BE2C (cell line): ENCODE measurements at places on chromosomes 7 and 10.

- no peak for DNase-seq
Observed at GRCh38 chr7:121473645-121474300, 77.7 kb upstream of the FAM3C start.

DNA sequence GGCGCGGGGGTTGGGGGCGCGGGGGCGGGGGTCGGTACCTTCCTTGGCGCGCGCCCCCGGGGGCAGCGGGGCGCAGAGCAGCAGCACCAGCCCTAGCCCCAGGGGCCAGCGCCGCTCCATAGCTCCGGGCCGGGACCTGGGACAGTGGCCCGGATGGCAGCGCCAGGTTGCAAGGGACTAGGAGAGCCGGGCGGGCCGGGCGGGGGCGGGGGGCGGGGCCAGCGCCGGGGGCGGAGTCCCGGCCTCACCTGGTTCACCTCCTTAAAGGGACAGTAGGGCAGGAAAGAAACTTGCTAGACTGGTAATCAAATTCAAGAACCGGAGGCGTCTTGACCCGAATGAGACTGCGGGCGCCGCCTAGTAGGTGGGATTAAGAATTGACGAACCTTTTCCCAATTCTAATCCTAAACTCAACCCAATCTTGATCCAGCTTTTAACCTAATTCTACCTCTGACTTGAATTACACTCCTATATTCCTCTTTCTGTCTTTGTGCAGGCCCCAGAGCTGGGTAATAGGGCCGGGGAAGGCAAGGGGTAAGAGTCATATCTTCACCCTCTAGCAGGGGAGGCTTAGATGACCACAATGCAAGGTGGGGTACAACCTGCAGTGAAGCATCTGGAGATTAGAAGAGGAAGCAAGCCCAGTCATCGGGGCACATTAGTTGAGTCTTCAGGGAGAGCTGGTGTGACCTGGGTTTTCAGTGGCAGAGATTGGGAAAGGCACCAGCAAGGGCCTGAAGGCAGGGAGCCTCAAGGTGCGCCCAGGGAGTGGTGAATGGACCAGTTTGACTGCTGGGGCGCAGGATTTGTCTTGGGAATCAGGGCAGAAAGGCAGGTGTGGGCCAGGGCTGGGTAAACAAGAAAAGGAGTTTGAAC is at the start of gene EPHA1:
EPHA1 (minus strand) TSS at position 171 of the 876 bp plus-strand sequence; CDS start at position 120, 51 bp downstream.
- no peak for DNase-seq

DNA sequence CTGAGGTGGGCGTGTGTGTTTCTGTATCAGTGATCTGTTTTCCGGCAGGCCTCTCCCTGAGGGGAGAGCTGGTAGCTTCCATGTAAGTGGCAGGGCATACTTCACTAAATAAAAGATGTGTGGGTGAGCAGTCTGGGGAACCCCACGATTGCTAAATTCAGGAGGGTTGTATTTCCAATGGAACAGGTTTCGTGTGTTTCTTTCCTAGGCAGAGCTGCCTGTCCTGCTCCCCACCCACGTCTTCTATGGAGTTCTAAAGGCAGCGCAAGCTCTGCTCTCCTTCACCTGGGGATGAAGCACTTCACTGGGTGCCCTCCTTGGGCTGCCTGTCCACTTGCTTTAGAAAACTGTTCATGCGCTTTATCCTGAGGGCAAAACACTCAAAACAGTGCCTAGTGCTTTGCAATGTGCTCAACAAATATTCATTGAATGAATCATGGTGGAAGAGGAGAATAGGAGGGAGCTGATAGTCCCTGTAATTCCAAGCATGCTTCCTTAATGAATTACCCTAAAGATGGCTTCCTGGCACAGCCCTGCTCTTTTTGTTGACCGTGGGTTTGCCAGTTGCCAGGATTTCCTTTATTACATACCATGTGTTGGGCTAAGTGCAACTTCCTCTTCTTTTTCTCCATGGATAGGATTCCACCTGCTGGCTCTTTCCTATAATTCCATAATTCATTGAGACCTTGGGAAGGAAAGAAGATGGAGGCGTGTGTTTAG is 50.6 kb upstream of the SRPK2 start:
- DNase-seq = peak; percentile 60

- no peak for DNase-seq
Observed at GRCh38 chr7:4065190-4065589, 616.9 kb upstream of the FOXK1 start.

- DNase-seq = no peak
Observed at GRCh38 chr10:86071145-86071544, 295.4 kb downstream of the GRID1 start.

DNA sequence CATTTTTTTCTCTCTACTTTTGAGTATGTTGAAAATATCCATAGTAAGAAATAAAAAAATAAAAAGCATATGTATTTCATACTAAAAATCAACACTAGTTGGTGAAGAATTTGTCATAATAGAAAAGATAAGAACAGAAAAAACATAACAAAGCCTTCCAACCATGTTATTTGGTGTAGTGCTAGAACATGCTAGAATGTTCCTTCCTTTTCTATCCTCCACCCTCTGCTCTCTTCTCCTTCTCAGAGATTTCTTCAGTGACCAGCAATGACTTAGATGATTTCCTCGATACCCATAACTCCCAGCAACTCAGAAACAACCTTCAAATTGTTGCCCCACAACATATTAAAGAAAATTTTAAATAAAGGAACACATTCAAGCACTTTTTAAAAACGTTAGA is 2.6 kb downstream of the ZC3HAV1 start:
- no peak for DNase-seq

DNA sequence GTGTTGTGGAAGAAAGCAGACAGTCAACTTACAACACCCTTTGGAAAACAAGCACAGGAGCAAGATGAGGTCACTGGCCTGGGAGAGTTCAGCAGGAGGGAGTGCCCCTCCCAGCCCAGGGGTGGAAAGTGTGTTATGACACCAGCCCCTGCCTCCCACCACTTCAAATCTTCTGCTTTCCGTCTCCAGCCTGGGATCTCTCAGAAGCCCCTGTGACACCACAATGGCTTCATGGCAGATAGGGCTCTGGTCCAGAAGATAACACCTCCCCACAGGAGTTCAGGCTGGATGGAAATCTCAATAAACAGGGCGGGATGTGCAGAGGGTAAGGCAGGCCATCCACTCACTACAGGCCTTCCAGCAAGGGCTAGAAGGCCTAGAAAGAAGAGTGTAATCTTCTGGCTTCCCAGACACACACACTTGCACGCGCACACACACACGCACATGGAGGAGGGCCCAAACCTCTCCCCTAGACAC is 48.7 kb upstream of the ZMIZ1 start:
- DNase-seq = peak; percentile 62

- DNase-seq = no peak
Observed at GRCh38 chr7:98483276-98483963, 82.5 kb upstream of the BAIAP2L1 start.
